ENCODE measurements at places on chromosomes 2 and 18. TPM values are rescaled to one million over a fixed set of nuclear protein-coding genes. Genes with fewer than 3 reads are reported as not detected.

ARID5A gene
- 1.6 TPM for polyA plus RNA-seq

DNA sequence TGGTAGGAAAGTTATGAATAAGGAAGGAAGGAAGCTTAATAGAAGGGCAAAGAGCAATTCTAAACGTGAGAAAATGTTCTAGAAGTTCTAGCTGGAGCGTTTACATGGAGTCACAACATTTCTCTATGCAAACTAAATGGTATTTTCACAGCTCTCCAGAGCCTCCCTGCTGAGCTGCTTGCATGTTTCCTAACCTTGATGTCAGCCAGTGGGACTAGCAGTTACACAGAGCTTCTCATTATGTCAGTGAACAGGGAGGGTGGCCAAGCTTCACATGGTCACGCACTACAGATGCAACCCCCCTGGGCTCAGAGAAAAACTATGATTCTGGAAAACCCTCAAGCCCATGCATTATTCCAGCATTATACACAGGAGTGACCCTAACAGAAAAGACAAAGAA is 153.4 kb upstream of the CCDC150 start:
- peaks cover 3% of the 10 kb centered on the region for H3K27me3 ChIP-seq
- H3K27ac ChIP-seq: no peak overlapping the region
- H3K4me3 ChIP-seq: no peak overlapping the region
- no peaks in the 10 kb centered on the region for H3K36me3 ChIP-seq
- no peak for DNase-seq

GRCh38 chr2:85275984-85276540 is 51.7 kb downstream of the TGOLN2 start:
- DNase-seq: no peak
- no peaks in the 10 kb centered on the region for H3K36me3 ChIP-seq

DNA sequence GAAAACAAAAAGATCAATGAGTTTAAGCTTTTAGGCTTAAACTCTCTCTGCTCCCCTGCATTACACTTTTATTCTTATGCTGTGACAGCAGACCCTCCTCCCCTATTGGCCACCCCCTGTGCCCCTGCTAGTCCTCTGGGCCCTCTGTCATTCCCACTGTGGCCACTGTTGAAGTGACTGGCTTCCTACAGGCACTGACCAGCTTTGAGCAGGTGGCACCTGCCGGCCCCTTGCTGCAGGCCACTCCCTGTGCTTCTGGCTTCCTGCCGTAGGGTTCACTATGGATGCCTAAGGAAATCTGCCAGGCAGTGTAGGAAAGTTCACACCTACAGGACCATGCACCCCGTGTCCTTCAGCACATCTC is 156.5 kb upstream of the L3MBTL4 start:
- no peak for DNase-seq
- H3K4me3 ChIP-seq: no peak overlapping the region
- peaks cover 3% of the 10 kb centered on the region for H3K27me3 ChIP-seq
- H3K36me3 ChIP-seq: no peaks in the 10 kb centered on the region
- H3K4me1 ChIP-seq: peaks cover 9% of the 10 kb centered on the region

- no peaks in the 10 kb centered on the region for H3K36me3 ChIP-seq
- no peak for DNase-seq
- no peaks in the 10 kb centered on the region for H3K4me1 ChIP-seq
Measured at GRCh38 chr18:79625924-79626561, 53.6 kb upstream of the CTDP1 start.

Measured in keratinocyte (primary cell).